NCI-H774 (cell line): ENCODE measurements at places on chromosomes 4 and X.

DNA sequence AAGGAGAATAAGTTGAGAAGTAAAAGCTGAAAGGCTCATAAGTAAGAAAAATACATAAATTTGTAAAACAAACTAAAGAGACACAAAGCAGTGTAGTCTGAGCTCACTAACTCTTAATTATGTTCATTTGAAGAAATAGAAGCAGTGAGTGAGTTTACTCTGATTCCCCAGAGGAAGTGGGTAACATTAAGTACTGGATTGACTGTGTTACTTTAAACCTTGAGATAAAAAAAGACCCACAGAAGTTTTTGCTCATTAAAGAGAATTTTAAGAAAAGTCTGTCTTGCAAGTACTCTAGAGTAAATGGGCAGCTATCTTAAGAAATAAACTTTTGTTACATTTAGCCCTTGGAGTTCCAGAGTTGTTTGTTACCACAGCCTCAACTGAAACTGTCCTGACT lies 2466.9 kb downstream of the PCDH7 start:
- no peak for DNase-seq

DNA sequence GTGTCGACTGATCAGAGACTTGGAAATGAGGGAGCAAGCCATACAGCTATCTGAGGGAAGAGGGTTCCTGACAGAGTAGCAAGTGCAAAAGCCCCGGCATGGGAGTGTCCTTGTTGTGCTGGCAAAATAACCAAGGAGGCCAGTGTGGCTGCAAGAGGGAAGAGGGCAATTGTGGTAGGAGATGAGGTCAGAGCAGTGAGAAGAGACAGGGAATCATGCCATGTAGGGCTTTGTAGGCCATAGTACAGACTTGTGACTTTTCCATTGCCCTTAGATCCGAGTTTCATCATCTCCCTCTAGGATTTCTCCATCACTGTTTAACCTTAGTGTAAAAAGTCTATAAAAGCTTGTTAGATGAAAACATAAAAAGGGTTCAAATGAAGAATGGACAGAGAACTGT lies 76.2 kb downstream of the DOCK11 start:
- DNase-seq, result no peak

- no peak for DNase-seq
Measured at GRCh38 chrX:39551762-39552161, 546.0 kb downstream of the BCOR start.

DNA sequence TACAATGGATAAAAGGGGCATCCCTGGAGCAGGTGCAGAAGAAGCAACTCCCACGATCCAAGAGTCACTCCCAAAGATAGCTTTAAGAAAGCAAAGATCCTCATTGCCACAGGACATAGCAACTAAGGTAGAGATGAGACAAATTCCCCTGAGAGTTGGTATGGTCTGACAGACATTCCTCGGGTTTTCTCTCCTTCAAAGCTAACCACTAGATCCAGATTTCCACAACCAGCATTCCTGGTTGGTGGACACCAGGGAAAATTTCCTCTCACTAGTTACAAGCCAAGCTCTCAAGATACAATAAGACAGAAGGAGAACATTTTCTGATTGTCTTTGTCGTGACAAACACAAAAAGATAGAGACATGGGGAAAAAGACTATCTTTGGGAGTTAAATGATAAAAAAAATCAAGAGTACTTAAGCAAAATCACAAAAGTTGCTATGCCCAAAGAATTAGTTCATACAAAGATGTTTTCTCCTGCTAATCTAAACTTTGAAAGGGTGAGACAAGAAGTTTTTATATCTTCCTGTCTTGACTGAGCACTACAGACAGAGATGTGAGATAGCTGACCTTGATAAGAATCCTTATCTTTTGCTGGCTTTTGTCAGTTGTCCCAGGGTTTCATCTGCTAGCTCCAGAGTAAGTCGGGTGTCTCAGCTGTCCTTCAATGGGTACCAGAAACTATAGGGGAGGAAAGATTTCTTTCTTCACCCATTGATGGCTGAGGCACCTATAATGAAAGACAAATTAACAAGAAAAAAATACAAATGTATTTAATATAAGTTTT lies 200.5 kb downstream of the CENPC start:
- no peak for DNase-seq

DNA sequence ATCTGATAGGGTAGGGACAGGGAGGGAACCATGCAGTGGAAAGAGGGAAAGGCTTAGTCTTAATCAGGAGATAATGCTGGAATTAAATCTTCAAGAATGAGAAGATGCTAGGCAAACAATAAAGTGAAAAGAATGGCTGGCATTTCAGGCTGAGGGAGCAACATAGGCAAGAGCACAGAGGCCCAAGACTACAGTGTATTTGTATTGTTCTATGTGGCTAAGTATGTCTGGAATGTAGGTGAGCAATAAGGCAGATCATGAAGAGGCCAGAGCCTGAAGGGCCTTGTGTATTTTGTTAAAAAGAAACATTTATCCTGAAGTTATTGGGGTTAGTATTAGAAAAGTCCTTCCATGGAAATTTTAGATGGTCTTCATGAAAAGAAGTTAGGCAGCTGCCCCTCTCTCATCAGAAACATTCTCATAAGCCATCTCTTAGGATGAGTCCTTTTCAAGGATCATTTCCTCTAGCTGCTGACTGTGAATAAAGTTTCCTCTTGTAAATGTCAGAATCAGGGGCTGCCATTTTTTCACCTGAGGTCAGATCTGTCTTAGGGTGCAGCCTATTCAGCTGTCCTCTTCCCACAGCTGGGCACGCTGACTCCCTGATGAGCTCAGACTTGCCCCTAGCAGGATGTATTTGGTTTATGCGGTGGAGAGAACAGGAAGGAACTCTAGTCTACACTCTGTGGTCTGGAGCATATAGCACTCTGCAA lies 46.3 kb downstream of the ATP10D start:
- no peak for DNase-seq

DNA sequence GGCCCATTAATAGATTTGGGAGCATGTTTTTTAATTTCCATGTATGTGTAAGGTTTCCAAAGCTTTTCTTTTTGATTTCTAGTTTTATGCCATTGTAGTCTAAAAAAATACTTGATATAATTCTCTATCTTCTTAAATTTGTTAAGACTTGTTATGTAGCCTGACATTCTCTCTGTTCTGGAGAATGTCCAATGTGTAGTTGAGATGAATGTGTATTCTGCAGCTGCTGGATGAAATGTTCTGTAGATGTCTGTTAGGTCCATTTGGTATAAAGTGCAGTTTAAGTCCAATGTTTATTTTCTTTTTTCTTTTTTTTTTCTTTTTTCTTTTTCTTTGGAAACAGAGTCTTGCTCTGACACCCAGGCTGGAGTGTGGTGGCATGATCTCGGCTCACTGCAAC lies 378.5 kb upstream of the MAD2L1 start:
- DNase-seq, result no peak

DNA sequence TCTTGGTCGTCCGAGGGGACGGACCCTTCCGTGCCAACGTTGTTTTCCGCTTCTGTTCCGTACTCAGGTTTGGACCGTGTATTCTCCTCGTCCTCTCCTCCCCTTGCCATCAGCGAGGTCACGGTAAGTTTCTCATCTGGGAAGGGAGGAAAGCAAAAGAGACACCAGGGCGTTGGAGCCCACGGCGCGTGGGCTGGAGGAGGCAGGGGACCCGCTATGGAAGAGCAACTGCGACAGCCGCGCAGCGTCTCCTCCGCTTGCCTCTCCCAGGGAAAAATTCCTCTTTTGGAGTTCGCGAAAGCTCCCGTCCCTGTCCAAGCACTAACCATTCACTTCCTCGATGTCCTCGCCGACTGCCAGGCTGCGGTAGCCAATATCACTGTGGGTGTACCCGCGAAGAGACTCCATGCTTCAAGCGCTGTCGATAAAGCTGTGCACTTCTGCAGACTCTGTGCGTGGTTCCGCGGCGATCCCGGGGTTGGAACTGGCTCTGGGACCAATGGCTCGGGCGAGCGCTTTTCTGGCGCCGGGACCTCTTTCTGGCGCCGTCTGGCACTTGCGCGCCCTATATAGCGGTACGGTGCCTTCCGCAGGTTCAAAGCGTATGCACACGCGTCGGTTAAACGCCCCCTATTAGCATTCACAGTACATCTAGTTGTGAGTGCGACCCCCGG lies at the start of gene ESX1:
Gene ESX1, minus strand, starts transcription at position 492 of the 674 bp plus-strand sequence. Its CDS starts 84 bp downstream, at position 408.
- DNase-seq, result no peak

DNA sequence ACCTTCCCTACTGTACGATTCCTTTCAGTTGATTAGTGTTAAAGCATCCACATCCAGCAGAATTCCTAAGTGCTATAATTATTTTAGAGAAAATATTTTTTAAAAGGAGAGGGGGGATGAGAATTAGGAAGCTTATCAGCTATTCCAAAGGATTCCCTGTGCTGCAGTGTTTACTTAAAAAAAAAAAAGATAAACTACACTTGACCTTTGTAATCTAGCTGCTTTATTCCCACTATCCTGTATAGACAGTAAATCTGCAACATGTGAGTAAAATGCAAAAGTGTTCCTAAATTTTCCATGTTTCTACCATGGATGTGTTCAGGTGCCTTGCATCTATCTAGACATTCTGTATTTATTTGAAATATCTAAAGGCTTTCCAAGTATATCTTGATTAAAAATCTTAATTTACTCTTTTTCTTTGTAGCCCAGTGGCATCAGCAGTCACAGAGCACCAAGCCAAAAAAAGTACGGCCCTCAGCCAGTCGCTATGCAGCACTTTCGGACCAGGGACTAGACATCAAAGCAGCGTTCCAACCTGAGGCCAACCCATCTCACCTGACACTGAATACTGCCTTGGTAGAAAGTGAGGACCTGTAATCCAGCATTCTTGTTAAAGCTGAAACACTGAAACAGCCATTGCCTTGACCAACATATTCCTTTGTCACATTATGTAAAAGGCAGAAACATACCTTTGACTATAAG lies 84.1 kb downstream of the CBR4 start:
- DNase-seq, result no peak

DNA sequence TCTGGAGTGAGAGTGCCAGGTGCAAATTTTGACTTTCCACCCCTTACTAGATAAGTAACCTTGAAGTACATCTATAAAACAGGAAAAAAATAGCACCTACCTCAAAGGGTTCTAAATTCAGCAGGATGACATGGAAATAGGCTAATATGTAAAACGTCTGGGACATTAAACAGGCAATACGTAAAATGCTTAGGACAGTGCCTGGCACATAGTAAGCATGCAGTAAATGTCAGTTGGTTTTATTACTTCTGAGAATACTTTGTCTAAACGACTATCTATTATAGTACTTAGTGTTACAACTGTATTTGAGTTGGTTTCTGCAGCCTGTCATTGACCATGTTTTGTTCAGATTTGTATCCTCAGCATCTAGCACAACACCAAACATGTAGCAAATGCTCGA lies 70.8 kb downstream of the ARX start:
- no peak for DNase-seq

DNA sequence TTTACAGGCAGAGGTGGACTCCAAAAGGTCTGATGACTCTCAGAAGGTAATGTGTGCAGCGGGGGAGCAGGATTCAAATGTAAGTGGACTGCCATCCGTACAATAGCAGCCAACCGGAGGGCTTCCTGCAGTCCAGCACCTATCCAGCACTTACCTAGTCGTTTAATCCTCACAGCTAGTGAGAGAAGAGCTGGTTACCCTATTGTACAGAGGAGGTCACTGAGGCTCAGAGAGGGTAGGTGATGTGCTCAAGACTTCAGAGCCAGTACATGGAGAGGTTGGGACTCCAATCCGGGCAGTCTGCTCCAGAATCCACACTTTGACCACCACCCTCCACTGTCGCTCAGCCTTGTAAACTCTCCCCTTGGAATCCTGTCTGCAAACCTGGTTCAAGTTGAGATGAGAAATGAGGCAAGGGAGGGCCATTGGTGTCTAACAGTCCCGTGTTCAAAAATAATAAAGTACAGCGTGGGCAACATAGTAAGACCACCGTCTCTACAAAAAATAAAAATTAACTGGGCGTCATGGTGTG lies 22.5 kb upstream of the JAKMIP1 start:
- DNase-seq, result peak; percentile 27

GRCh38 chr4:116515959-116516358 lies 569.4 kb downstream of the TRAM1L1 start:
- no peak for DNase-seq

DNA sequence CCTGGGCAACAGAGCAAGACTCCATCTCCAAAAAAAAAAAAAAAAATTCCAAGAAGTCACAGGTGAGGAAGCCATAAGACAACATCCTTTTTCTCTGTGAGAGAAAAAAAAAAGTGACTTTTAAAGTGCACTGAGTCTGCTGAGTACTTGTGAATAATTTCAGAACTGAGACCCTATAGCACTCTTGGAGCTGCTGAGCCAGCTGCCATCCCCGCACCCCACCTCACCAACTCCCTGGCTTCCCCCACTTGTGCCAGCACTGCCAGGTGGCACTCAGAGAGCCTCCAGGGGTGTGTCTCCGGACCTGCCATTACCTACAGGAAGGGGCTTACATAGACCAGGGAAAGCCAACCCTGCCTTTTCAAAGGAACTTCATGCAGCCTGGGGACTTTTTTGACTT lies 39.2 kb upstream of the HS3ST1 start:
- no peak for DNase-seq

DNA sequence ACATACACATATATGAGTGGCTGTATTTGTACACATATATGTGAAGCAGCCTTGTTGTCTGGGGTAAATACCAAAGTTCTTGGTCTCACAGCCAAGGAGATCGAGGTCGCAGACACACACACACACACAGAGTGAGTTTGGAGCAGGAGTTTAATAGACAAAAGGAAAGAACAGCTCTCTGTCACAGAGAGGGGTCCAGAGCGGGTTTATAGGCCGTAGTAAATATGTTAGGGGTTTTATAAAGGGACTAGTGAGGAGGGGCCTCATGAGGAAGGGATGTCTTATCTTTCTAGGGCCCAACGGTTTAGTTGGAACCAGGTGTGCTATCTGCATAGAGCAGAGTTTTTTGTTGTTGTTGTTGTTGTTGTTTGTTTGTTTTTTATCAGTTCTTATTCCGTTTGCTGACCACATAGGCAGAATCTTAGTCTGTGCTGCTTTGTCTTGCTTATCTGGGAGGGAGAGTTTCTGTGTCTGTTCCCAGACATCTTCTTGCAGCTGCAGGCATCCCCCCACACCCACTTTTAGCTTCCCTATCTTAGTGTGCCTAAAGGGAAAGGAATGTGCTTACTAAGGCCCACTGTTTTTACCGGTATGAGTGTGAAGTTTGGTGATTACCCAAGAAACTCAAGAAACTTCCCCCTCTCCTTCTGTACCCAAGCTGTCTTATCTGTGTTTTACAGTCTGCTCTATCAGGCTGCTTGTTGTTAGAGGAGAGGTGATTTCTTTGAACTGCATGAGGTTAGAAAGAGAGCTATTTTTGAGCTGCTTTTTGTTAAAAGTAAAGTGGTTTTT lies 91.9 kb downstream of the TENT5D start:
- DNase-seq, result no peak
